ENCODE measurements at places on chromosomes 2 and 18.

DNA sequence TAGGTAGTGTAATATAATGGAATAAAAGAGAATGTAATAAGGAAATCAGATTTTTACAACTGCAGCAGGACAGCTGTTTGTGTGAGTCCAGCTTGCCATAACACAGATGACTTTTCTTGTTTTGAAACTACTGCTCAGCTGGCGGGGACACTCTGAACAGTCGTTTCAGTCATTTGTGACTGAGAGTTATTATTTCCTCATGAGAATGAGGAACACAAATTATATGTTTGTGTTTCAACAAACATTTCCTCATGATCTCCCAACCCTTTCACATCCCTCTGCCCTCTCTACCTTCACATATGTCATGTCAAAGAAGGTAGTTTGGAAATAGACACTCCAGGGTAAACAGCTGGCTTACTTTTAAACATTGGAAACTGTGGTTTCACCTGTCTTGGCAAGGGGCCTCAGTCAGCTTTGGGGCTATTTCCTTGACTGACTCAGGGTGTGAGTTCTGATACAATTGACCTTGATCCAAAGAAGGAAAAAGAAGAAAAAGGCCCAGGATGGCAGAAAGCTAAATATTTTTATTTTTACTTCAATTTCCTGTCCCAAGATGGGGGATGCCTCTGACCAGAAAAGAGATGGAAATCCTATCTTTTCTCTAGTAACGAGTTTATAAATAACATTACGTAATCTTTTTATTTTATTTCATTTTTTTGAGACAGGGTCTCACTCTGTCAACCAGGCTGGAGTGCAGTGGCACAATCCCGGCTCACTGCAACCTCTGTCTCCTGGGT, 593 bp downstream of the SP140L start:
- no peak for DNase-seq

- DNase-seq: no peak
Measured at GRCh38 chr2:230423851-230424458, 8.0 kb downstream of the SP100 start.

DNA sequence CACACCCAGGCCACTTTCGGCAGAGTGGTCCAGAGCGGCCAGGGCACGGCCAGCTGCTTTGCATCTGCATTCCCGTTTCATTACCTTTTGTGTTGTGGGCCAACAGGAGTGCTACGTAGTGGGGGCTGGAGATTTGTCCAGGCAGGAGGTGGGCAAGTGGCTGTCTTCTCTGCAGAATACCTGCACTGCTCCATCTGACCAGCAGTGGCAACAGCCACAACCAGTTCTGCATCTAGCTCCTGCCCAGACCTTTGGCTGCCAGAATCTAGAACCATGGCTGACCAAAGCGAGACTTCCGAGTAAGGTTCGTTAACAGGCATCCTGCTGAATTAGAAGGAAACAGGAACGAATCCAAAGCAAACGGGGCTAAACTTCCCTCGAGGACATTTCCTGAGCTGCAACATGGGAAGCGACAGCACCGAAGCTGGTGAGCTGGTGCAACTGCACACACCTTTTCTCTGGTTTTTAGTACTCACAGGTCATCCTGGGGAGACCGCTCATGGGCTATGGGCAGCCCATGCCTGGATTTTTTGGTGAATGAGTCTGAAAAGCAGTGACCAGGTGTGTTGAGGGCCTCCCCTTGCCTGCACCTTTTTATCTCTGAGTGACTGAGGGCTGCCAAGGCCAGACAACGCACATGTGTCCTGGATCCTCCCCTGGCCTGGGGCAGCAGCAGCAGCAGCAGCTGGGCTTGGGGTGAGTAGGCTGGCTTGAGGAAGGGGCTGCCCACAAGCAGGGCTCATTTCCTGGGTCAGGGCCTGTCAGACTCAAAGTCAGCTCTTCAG, 10.5 kb downstream of the GDF7 start:
- no peak for DNase-seq

- no peak for DNase-seq
Measured at GRCh38 chr2:43455731-43456642, 139.9 kb downstream of the THADA start.

DNA sequence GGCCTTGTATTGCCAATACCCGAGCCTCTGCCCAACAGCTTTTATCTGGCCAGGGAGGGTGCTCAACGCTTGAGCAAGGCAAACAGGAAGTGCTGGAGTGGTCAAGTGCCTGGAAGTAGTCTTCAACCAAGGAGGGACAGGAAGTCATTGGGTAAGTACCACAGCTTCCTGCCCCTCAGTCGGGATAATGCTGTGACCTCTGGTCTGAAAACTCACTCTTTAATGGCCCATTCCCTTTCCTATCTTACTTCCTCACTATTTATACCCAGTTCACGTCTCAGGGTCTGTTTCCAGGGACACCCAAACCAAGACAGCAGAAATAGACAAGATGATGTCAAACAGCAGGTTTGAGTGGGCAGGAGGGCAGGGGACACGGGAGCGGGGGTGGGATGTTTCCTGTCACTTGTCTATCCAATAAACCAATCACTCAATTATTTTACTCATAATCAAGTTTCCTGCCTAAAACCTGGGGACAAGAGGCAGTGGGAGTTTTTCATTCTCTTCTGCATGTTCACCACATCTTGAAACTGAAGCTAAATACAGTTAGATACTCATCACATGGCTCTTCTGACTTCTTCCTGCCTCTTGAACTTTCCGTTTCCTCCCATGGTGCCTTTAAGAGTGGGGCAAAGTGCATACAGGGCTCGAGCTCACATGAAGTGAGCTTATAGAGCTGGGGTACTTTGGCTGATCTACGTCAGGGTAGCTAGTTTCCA, 68.9 kb upstream of the CAB39 start:
- DNase-seq: no peak
